ENCODE measurements at places on chromosomes 7 and 10.

- no peak for DNase-seq
These were observed 3.6 kb downstream of the WDR86 start for GRCh38 chr7:151406051-151406875.

- peak; percentile 90 for DNase-seq
These were observed 5.1 kb downstream of the LDB1 start for GRCh38 chr10:102114861-102115618.

DNA sequence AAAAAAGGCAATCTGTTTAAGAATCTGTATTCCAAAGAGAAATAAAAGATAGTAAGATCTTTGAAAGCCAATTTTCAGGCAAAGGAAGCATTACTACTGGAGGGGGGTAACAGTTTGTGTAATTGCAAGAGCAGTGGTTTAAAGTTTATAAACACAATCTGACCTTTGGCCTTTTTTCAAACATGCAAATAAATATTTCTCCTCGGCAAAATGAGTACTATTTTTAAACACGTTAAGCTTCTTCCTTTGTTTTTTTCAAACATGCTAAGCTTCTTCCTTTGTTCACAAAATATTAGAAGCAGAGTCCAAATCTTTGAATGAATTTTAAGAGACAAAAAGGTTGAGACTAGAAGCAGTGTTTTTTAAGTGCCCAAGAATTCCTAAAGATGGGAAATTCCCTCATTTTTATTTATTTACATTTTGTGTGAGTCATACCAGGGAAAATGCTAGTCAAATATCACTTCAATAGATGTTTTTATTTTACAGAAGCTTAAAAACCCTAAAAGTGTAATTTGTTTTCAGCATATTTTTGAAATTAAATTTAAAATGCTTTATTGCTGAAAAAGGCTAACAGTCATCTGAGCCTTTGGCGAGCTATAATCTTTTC is 229.3 kb downstream of the GPR37 start:
- DNase-seq, result no peak

- no peak for DNase-seq
These were observed 799 bp downstream of the VAX1 start for GRCh38 chr10:117137031-117137910.

GRCh38 chr7:137882261-137882668 is 35.5 kb upstream of the DGKI start:
- peak; percentile 70 for DNase-seq

DNA sequence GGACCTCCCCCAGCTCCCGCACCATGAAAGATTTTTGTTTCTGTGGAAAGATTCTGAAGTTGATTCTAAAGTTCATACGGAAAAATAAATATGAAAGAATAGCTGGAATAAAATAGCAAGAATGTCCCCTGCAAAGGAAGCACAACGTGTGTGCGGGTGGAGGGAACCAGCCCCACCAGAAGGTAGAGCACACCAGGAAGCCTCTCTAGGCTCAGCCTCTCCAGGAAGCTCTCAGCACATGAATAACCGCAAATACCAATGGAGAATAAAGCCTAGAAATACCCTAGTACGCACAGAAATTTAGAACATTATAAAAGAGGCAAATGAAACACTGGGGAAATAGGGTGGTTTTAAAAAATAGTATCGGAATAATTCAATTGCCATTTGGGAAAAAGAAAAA is 24.6 kb upstream of the FAM170B start:
- no peak for DNase-seq

- peak; percentile 17 for DNase-seq
These were observed at the start of gene NPC1L1 for GRCh38 chr7:44541028-44541869. Gene NPC1L1, minus strand, starts transcription at chr7:44541330. Its CDS starts 71 bp downstream, at chr7:44541259.

- DNase-seq, result no peak
These were observed 190.7 kb upstream of the KAT6B start for GRCh38 chr10:74635655-74636054.

- DNase-seq, result no peak
These were observed 93.1 kb upstream of the EFCAB10 start for GRCh38 chr7:105674200-105674920.

- DNase-seq, result no peak
These were observed 497.4 kb downstream of the PLXDC2 start for GRCh38 chr10:20313665-20314064.

DNA sequence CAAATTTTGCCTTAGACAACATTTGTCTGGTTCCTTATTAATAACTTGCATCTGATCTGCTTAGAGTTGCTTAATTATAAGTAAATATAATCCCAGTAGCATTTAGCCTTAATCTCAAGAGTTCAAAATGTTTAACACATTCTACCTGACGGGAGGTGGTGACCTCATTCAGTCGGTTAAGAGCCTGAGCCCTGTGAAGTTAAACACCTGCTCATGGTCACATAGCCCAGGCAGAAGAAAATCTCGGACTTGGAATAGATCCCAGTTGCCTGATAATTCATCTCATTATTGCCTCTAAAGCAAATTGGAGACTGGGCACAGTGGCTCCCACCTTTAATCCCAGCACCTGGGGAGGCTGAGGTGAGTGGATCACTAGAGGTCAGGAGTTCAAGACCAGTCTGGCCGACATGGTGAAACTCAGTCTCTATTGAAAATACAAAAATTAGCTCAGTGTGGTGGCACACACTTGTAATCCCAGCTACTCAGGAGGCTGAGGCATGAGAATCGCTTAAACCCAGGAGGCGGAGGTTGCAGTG is 18.6 kb upstream of the ASCC1 start:
- no peak for DNase-seq

DNA sequence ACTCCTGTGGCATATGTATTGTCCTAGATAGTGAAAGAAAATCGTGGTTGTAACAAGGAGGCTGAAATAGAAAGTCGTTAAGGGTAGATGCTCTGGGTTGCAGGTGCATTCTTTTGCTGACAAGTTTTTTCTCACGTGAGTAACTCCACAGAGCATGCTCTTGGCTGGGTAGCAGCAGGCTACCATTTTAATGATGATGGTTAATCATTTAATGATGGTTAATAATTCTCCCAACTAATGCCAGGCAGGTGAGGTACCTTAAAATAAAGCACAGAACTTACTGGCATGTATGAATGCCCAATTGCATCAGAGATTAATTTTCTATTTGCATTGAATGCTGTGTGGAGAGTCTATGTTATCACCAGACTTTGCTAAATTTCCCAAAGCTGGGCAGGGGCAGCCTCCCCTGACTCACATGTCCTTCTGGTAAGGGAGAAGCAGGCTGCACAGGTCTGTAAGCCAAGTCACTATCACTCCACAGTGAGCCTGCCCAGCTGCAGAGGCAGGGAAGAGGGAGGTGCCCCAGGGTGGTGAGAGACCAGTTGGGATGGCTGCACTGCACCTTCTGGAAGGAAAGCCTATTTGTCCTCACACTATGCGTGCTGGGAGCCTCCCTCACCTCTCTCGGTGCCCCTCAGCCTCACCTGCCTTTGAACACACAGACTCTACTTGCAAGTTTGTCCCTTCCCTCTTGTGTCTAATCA is 287.0 kb upstream of the IGFBP3 start:
- DNase-seq, result no peak

DNA sequence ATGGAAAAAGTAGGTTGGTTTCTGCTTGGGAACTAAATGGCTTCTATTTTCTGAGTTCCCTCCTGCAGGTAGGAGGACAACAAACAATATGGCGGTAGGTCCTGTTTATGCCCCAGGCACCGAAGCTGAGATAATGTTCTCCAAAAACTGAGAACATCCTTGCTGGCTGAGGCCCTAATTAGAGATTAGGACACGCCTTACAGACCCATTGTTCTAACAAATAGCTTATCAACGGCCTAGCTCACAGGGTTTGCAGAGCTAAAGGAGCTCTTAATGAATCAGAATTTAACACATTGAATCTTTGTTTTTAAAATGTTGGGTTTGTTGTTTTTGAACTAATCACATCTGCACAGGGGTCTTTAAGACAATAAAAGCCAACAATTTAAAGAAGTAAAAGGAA is 37.0 kb downstream of the HTR5A start:
- DNase-seq, result no peak

DNA sequence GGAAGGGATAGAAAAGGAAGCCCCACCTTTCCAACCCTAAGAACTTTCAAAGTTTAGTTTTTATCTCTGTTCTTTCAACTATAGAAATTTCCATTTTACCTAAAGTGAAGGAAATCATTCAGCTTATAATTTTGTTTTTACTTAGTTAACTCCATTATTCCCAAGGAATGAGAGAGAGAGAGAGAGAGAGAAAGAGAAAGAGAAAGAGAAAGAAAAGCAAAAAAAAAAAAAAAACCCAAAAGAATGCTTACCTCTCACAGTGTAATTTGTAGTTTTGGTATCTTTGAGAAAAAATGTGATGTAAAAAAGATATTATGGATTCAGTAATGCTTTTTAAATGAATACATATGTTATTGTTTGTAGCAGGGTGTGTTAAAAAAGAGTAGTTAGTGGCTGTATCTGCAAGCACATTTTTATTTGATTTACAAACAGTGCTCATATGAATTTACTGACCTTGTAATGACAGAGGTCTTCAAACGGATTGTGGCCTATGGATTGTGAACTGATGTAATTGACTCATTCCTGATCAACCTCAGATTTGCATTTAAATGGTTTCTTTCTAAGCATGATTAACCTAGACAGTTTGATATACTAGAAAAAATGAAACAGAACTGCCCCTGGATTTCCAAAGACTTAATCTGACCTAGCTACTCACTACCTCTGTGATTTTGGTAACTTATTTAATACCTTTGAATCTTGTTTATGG is 64.9 kb downstream of the LCOR start:
- peak; percentile 22 for DNase-seq

DNA sequence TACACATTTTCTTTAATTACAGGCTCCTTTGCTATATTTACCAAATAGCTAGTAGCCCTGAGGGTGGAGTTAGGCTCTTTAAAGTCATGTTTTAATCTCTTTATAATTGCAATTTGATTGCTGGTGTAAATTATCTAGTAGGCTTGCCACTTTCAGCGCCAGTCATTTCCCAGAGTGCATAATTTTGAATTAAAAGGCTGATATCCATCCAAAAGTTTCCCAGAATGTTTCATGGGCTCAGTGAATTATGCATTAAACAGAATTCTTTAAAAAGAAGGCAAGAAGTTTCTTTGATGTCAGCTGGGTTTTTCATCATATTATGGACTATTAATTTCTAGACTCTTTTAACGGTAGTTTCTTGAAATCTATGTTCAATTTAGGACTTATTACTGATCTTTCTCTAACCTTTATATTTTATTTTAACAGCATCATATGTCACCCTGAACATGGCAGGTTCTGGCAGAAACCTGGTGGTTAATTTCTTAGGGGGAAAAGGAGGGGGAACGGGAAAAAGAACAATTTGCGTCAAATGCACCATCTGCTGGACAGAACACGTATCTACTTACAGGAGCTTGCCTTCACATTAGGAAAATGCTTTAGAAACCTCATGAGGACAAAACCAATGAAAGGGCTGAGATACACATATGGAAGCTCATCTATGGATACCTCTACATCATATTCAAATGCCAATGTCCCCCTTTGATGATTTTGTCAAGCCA is 171.1 kb downstream of the GRM3 start:
- no peak for DNase-seq

- DNase-seq, result no peak
These were observed 26.7 kb downstream of the SVIL start for GRCh38 chr10:29608062-29608461.

DNA sequence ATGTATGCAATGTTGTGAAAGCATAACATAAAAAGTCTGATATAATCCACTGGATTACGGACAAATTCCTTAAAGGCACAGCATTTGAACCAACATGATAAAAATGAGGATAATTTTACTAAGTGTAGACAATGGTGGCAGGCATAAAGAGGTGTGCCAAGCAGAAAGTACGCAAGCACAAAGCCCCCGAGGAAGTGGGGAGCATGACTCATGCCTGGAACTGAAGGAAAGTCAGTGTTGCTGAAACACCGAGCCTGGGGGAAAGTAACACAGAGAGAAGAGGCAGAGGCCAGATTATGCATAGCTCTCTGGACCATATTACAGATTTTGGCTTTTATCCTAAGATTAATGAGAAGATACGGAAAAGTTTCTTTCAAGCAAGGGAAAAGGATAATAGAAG is 490.0 kb upstream of the PHF14 start:
- DNase-seq, result no peak

- DNase-seq, result no peak
These were observed 38.8 kb downstream of the TMEM270 start for GRCh38 chr7:73899731-73900142.

DNA sequence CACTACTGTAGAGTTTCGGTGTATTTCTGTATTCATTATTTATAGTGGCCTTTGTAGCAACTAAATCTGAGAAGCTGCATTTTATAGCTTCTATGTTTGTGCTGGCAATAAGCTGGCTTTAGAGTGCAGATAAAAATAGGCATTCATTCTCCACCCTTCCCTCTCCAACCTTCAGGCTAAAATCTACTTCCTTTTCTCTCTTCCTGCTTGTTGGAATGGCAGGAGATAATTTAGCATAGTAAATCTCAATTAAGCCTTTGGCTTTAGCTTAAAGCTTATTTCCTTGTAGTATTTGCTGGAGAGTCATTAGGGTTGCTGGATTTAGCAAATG is 58.5 kb downstream of the CPVL start:
- no peak for DNase-seq

Measured in GM10248 (cell line).